ENCODE measurements at places on chromosomes 12 and 14.
A peak's percentile ranks its signal among the peaks of the same experiment; 100 is the strongest.

- no peak for DNase-seq
These were observed 47.5 kb downstream of the IFT81 start for GRCh38 chr12:110171636-110172035.

DNA sequence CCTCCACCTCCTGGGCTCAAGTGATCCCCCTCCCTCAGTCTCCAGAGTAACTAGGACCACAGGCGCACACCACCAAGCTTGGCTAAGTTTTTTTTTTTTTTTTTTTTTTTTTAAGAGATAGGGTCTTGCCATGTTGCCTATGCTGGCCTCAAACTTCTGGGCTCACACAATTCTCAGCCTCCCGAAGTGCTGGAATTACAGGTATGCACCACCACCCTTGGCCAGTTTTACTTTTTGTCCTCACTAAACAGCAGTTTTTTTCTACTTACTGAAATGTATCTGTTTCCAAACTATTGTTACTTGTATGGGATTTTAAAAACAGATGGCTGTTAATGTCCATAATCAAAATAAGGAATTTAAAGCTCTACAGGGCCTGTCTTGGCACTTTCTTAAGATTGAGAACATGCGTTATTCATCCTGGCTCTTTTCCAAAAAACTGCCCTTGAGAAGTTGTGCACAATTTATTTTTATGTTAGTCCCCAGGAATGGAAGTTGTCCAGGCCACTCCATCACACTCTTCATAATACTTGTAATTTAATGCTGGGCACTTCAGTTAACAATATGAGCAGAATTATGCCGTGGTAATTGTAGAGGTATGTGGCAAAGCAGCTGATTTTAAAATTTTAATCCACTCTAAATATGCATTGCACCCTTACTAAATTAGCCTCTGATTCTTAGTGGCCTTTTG is 51.9 kb upstream of the REP15 start:
- DNase-seq, result no peak

DNA sequence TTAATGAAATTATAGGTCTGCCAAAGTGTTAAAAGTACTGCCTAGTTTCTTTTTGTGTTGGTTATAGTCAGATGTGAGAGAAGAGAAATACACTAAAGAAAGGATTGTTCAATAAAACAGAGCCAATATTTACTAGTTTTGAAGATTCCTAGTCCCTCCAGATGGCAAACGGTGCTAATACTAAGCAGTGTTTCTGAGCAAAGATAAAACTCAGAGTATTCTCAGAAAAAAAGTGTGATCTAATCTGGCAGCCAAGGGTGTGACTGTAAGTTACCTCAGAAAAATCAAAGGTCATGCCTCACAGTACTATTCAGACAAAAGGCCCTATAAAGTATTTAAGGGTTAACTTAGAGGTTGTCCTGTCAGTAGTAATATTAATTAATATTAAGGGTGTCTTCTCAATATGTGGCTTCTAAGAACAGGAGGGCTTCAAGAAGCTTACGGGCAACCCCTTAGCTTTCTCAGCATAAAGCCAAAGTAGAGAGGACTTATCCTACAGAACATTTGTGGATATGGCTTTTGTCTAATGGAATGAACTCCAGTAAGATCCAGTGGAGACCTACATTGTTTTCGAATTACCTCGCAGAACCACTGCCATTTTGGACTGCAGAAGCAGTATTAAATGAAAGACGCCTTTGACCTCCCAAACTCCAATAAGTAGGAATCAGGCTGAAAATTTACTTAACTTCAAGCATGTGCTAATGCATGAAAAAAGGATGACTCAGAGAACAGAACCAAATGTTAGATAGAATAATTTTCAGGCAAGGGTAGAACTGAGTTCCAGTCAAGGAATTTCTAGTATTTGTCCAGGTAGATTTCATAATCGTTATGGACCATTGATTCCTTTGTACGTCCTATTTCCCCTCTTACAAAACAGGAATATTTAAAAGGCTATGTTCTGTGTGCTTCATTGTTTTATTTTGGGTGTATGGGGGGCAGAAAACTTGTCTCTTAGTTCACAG is 46.6 kb downstream of the USP15 start:
- DNase-seq, result no peak

DNA sequence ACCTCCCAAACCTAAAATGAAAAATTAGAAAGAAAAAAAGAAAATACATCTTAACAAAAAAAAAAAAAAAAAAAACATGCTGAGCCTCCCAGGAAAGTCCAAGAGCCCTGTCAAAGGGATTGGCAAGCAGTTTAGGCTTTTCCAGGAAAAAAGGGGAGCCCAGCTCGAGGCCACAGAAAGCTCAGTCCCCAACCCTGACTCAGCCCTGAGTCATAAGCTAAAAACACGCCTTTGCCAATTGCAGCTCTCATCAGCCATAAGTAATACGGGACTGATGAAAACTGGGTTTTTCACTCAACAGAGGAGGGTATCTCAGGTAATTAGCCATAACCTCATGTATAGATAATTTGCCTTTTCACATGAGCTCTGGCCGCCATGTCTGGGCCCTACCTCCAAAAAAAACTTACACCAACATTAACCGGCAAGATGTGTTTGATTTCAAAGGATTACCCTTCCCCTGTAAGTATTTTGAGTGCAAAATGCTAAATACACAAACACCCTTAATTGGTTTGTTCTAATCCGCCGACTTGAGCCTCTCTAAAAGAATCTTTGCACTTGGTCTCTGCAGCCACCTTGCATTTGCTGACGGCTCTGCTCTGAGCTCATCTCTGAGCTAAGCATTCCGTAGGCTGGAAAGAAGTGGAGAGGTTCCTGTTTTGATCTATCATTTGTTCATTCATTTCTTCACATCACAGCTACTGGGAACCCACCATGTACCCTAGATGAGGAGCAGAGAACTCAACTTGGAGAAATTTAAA is 319.2 kb downstream of the BCL11B start:
- DNase-seq, result no peak

- DNase-seq, result no peak
These were observed 3.0 kb upstream of the ZDHHC22 start for GRCh38 chr14:77144412-77145115.

GRCh38 chr14:78605025-78605762 is 435.0 kb downstream of the NRXN3 start:
- no peak for DNase-seq

DNA sequence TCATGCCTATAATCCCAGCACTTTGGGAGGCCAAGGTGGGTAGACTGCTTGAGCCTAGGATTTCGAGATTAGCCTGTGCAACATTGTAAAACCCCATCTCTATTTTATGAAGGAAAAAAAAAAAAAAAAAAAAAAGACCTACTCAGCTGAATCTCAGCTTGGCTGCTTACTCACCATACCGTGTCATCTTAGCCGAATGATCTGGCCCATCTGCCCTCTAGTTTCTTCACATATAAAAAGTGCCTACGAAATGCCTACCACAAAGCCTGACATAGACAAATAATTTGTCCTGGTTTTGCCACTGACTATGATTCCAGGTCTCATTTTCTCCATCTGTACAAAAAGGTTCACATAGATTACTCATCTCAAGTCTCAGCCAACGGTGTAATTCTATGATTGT is 10.1 kb downstream of the DIABLO start:
- DNase-seq, result no peak

- peak; percentile 24 for DNase-seq
These were observed 52.2 kb downstream of the GOLGA5 start for GRCh38 chr14:92846162-92846897.

DNA sequence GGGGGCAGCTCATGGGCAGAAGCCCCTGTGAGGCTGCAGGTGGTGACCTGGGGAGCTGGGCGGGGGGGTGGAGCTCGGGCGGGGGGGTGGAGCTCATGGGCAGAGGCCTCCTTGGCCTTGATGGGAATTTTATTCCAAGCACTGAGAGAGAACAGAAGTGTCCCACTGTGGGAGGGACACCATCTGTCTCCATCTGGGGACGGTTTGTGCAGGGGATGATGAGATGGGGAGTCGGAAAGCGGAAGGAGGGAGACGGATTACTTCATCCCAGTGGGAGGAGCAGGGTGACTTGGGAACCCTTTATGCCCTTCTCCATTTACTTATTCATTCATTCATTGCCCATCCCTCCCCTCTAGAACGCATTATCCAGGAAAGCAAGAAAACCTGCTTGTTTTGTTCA is 304.7 kb downstream of the ADGRD1 start:
- no peak for DNase-seq

DNA sequence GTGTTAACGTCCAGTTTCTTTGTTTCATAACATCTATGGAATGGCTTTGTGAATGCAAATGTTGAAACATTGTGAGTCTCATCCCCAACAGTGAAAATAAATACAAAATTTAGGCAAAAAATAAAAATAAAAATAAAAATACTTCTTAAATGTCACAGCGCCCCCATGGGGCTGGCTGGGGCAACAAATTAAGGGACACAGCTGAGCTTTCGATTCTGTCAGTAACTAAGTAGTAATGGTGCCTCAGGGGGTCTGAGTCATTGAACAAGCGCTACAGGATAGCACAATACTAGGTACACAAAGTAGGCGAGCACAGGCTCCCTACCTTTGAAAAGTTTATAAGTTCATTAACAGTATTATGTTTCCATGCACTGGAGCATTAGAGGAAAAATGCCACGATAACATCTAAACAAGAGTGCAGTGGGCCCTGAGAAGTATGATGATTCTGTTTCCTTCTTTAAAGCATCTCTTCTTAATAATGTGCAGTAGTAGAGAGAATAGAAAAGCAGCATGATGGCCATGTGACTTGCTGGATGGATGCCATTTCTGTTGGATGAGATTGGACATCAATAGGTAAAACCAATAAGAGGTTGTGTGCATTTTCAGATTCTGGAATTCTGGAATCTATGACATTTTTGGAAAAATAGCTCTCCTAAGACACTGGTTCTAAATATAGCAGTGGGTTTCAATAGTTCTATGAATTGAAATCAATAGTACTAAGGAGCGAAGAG is 667.2 kb downstream of the DIO2 start:
- DNase-seq, result no peak

GRCh38 chr12:26728205-26729050 is 104.6 kb downstream of the ITPR2 start:
- no peak for DNase-seq

- no peak for DNase-seq
These were observed 5.1 kb downstream of the DYNC1H1 start for GRCh38 chr14:101969481-101969880.

GRCh38 chr14:78022059-78022458 is 148.1 kb upstream of the NRXN3 start:
- no peak for DNase-seq

DNA sequence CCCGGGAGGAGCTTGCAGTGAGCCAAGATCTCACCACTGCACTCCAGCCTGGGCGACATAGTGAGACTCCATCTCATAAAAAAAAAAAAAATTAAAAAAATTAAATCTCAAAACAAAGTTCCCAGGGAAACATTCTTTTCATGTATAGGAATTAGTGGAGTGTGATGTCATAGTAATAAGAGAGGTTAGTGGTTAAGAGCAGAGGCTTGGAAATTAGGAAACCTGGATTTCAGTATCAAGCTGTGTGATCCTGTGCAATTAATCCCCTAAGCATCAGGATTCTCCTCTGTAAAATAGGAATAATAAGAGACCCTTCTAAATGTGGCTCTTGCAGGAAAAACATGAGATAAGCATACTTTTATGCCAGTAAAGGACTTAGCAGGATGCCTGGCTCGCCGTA is 3.1 kb upstream of the TXNRD1 start:
- no peak for DNase-seq

GRCh38 chr14:33062476-33062875 is 123.8 kb downstream of the NPAS3 start:
- no peak for DNase-seq

DNA sequence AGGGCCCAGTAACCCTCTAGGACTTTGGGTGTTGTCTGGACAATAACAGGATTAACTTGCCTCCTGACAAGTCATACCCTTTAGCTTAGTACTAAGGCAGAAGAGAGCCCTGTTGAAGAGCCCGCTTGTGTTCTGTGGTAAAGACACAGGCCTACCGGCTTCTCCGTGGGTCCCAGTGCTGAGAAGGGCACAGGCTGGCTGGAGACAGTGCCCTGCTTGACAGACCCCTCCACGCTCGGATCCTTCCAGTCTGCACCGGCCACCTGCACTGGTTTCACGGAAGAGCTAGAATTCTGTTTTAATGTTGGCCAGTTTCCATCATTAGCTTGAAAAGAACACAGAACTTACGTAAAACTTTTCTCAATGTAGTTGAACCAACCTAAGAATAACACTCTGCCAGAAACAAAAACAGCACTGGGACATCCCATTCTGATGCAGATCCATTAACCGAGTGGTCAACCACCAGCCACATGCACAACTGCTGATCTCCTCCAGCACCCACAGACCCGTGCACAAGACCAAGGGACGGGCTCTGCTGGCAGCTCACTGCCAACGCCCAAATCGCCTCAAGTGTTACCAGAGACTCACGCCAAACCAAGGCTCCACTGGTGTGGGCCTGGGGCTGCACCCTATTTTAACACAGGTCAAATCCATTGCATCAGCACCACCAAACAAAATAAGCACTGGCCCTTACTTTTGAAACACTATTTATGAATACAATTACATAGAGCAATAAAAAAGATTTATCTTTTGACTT is 27.1 kb downstream of the ZFYVE21 start:
- no peak for DNase-seq

DNA sequence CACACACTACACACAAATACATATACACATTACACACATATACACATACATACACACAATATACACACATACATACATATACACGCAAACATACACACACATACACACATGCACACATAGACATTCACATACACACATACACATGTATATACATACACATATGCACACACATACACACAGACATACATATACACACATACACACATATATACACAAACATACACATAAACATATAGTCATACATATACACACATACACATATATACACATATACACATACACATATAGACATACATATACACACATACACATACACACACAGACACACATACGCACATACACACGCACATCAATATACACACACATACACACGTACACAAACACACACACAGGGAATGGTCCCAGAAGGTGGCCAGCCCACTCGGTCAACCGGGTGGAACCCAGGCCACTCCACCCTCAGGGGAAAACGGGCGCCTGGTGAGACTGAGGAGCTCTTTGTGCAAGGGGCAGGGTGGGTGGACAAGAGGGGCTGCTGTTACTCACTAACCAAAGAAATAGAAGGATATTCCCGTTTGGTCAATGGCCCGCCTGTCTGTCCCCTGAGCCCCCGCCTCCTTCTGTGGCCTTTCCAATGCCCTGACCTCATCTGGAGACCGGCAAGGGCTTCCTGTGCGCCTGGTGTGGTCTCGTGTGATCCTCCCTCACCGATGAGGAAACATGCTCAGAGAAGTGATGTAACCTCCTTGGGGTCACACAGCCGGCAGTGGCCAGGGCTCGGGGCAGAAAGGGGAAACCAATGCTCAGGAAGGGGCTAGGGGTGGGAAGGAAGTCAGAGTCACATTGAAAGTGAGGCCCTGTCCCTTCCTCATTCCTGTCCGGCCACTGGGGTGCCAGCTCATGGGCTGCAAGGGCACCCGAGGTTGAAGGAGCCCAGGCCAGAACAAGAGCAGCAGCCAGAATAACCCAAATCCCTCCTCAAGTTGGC is 5.3 kb downstream of the TRPV4 start:
- peak; percentile 78 for DNase-seq

Data from tibial artery (tissue), 4 donors.